ENCODE measurements at places on chromosomes 16 and 17.
A peak's percentile ranks its signal among the peaks of the same experiment; 100 is the strongest.

GRCh38 chr17:10631048-10631700 lies 25.9 kb downstream of the MYH3 start:
- DNase-seq = peak; percentile 22

GRCh38 chr17:83125515-83126274 lies 46.3 kb downstream of the METRNL start:
- DNase-seq = peak; percentile 10

DNA sequence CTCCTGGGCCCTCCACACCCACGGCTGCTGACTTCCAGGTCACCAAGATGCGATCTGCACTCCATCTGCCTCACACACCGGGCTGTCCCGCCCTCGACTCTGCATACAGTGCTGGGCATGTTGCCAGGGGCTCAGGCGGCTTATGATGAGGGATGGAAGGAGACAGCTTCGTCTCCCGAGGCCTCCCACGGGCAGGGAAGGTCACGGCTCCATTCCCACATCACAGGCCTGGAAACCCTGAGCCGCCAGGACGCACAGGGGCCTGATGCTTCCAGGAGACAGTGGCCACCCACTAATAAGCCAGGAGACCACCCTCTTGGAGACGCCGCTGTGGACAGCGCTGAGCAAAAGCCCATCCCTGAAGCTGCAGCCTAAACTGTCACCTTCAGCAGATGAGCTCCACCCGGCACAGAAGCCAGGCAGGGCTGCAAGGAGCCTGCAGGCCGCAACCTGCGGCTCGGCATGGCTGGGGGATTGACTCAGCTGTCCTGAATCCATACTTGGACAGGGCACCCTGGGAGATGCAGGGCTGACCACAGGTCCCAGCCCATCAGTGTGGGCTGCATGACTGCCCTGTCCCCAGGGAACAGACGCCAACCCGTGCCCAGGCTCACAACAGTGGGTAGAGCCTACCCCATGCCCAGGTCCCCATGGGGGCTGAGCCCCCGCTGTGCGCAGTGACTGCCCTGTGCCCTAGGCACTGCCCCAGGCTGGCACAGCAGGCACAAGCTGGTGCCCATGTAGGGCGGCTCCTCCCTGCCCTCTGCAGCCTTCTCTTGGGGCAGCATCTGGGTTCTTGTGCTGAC lies 34.4 kb downstream of the SLC7A5 start:
- DNase-seq = no peak

DNA sequence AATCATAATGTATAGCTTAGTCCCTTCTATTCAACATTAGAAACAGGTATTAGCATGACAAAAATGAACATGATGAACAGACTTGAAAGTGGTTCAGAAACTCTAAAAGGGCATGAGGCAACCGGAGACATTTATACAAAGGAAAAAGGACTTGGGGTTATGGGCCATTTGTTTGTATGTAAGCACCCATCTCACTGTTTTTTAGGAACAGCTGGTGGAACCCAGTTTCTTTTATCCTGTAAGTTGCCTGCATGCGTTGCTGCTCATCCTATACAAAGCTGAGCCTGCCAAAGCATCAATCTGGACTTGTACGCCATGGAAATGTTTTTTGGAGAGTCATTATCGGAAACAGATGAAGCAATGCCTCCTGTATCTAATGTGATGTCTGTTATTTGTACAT lies 72.3 kb upstream of the NACA2 start:
- DNase-seq = no peak

DNA sequence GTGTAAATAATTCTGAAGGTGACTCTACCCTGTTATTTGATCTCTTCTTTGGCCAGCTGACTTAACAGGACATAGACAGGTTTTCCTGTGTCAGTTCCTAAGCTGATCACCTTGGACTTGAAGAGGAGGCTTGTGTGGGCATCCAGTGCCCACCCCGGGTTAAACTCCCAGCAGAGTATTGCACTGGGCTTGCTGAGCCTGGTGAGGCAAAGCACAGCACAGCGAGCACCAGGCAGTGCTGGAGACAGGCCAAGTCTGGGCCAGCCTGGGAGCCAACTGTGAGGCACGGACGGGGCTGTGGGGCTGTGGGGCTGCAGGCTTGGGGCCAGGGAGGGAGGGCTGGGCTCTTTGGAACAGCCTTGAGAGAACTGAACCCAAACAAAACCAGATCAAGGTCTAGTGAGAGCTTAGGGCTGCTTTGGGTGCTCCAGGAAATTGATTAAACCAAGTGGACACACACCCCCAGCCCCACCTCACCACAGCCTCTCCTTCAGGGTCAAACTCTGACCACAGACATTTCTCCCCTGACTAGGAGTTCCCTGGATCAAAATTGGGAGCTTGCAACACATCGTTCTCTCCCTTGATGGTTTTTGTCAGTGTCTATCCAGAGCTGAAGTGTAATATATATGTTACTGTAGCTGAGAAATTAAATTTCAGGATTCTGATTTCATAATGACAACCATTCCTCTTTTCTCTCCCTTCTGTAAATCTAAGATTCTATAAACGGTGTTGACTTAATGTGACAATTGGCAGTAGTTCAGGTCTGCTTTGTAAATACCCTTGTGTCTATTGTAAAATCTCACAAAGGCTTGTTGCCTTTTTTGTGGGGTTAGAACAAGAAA lies 5.1 kb downstream of the STH start:
- no peak for DNase-seq

DNA sequence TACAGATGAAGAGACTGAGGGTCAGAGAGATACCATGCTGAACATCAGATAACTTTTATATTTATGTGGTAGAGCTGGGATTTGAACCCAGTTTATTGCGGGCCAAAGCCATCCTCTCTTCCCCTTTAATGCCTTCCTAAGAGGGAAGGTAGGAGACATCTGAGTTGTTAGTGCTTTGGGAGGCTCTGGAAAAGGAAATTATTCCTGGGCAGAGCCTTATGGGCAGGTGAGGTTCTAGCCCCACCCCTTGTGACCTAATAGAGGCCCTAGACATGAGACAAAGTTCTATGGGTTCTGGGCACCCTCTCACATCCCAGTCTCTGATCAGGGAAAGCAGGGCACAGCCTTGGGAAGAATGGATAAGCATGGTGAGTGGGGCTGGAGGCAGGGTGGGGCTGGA lies at the start of gene C17orf50:
Gene C17orf50, plus strand, starts transcription at position 301 of the 400 bp plus-strand sequence. Its CDS starts 55 bp downstream, at position 356.
- no peak for DNase-seq

DNA sequence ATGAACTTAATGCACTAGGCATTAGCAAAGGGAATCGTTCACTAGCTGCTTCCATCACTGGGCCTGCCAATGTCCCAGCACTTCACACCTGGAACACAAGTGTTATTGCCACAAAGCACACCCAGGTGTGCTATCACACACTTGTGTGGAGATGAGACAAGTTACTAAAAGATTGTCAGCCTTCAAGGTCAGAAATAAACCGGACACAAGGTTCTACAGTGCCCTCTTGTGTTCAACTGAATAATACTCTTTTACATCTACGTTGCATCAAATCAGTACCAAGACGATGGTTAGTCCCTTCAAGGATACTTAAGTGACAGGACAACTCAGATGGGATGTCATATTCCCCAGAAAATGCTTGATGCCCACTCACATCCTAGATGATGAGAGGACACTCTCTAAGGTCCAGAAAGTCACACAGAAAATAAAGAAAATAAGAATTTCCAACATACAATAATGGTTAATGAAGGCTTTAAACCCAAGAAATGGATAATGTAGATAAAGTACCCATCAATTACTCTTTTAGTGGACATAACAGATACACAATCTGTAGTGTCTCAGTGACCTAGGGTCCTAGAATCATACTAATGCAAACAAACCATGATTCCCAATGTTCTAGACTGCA lies 16.4 kb upstream of the GLG1 start:
- DNase-seq = peak; percentile 60

DNA sequence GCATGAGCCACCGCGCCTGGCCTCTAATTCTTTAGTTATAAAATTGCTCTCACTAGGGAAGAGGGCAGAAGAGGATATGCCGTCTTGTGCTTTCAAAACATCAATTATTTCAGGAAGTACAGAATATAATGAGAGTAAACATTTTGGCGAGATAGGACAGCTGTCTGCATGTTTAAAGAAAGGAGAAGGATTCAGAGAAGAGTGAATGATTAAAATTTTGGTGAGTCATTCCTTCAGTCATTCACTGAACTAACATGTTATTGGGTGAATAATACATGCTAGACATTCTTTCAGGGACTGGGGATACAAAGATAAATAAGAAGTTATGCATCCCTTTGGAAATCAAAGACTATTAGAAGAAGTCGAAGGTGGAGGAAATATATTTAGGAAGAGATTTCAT lies 590.3 kb upstream of the GOT2 start:
- DNase-seq = no peak

DNA sequence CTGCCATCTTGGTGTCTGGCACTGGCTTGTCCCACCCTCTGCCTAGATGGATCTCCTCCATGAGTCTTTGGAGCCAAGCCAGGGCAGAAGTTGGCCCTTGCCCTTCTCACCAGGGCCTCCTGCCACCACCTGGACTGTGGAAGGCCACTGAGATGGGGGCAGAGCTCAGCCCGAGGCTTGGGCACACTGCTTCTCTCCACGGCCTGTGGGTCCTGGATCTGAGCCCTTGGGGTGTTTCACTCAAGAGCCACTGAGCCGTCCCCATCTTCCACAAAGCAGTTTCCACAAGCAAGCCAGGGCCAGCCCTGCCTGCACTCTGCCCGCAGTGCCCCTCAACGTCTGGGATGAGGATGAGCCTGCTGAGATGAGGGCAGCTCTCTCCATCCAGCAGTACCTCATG lies 16.7 kb upstream of the CD300A start:
- no peak for DNase-seq

- no peak for DNase-seq
Measured at GRCh38 chr17:35906191-35906925, 24.2 kb downstream of the RDM1 start.

GRCh38 chr16:27318392-27319256 lies 4.8 kb downstream of the IL4R start:
- DNase-seq = peak; percentile 78

DNA sequence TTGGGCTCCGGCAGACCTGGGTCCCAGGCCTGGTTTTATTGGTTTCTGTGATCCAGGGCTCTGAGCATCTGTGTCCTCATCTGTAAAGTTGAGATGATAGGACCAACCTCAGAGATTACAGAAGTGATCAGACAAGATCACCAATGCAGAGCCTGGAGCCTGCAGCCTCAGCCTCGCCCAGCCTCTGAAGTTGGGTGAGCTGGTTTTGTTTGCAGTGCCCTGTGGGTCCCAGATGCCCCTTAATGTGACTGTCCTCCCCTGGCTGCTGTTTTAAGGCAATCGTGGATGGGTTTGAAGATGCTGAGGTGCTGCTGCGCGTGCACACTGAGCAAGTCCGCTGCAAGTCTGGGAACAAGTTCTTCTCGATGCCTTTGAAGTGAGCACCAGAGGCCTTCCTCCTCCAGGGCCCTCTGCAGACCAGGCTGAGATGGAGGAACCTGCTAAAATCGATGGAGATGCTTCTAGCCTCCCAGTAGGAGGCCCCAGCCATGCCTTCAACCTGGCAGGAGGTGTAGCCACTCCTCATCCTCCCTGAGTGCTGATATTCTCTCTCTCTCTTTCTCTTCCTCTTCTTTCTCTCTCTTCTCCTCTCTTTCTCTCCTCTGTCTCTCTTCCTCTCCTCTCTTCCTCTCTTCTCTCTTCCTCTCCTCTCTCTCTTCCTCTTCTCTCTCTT lies 5.6 kb upstream of the MMP15 start:
- no peak for DNase-seq

DNA sequence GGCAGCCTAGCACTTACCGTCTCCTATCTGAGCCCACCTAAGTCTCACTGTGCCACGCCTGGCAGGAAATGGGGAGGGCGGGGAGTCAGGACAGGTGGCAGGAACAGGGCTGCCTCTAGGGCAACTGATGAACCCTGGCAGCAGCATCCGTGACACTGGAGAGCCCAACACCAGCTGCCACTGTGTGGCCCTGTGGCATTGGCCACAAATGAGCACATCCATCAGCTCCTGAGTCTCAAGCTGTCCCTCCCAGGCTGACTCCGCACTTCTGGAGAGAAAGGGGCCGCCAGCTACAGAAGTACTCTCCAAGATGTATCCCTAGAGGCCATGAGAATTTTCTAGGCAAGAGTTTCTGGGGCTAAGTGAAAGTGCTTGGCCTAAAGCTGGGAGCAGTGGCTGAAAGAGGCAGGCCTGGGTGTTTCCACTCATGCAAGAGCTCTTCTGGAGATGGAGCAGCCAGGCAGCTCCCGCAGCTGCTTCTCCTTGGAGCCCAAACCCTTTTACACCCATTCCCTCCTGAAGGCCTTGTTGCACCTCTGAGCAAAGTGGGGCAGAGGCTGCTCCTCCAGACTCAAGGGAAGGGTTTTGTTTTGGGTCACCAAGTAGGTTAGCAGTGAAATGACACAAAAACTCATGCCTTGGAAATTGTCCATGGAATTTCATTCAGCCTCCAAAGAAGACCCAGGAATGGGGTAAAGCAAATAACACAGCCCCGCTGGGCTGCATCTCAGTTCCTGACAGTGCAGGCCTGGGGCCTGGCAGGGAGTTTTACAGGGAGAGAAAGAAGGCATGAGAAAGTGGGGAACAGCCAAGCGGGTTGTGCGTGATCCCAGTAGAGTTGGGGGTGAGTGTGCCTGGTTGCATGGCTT lies 25.8 kb downstream of the PEMT start:
- DNase-seq = no peak

DNA sequence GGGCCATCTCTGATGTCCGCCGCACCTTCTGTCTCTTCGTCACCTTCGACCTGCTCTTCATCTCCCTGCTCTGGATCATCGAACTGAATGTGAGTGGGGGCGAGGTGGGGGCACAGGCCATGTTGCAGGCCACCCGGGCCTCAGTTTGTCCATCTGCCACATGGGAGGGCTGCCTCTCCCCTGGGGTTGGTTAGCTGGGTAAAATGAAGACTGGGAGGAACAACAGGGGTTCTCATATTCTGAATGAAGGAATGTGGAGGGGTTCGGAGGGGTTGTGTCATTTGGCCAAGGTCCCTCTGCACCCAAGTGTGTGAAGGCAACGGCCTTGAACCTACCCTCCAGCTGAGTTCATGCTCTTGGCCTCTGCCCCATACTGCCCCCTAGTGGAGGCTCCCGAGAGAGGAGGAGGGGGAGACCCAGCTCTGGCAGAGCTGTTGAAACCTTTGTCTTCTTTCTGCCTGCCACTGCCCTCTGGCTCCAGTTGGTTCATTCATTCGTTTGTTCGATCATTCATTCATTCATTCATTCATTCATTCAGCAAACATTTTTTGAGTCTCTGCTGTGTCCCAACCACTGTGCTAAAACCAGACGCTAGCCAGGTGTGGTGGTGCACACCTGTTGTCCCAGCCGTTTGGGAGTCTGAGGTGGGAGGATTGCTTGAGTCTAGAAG lies 11.4 kb upstream of the TCAP start:
- DNase-seq = peak; percentile 80

- no peak for DNase-seq
Measured at GRCh38 chr17:10216213-10216938, 18.0 kb upstream of the GAS7 start.

GRCh38 chr16:22397464-22397863 lies 23.0 kb upstream of the CDR2 start:
- DNase-seq = no peak

Data from CD4-positive, alpha-beta T cell treated with Interleukin-15 for 4 hours (primary cell).